ENCODE measurements at places on chromosomes 6 and 20. TPM values are rescaled to one million over a fixed set of nuclear protein-coding genes. Genes with fewer than 3 reads are reported as not detected.
A peak's percentile ranks its signal among the peaks of the same experiment; 100 is the strongest.

PXMP4 gene
- 11.4 TPM for total RNA-seq

GPSM3 gene
- total RNA-seq, result 6.3 TPM

CASS4 gene
- 0.41 TPM for total RNA-seq

WFDC10B gene
- total RNA-seq, result not detected

DNA sequence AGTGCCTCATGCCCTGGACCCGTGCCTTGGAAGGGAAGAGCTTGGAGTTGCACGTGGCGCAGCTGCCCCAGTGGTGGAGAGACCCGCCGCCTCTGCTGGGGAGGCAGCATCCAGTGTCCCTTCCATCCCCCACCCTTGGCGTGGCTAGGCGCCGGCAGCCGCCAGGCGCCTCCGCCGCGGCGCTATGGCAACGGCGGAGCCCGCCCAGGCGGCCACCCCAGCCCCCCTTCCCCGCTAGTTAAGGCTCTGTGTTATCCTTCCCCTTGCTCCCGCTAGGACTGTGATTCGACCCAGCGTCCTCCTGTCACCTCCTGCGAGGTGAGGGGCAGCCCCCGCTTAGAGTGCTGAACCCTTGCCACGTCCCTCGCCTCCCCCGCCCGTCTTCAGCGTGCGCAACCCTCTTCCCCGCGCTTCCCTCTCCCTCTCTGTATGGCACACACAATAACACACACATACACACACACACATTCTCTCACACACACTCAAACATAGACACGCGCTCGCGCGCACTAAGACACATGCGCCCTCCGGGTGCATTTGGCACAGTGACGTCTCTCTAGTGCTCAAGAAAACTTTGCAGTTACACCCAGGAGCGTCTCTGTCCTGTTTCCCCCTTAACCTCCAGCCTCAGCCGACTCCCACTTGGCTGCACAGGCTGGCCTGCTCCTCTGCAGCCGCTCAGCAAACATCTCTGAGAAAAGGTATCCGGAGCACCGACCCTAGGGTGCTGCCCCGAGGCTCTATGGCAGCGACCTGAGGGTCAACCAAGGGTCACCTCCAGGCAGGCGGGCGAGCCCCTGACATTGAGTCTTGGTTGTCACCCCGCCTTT lies 8.5 kb downstream of the GRIK2 start:
- DNase-seq, result peak; percentile 58

DNA sequence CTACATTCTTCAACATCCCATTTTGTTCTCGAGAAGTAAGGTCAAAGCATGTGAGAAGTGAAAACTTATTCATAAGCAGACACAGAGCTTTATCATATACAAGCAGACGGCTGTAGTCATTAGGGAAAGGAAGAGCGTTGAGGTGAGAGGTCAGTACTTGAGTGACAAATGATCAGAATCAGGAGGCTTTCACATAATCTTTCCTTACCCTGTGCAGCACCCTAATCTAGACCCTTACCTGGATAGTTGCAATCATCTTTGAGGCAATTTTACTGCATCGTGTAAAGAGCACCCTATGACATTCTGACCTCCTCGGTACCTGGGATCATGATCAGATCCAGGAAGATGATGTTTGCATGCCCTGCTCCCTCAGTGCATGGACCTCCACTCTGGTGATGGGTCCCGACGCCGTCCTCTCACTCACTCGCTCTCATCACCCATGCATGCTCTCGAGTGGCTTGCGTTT lies 62.7 kb downstream of the RNF182 start:
- no peak for DNase-seq

- no peak for DNase-seq
Measured at GRCh38 chr6:11230158-11231107, 2.0 kb downstream of the NEDD9 start.

GRCh38 chr6:90610751-90611542 lies 24.1 kb upstream of the MAP3K7 start:
- peak; percentile 63 for DNase-seq

DNA sequence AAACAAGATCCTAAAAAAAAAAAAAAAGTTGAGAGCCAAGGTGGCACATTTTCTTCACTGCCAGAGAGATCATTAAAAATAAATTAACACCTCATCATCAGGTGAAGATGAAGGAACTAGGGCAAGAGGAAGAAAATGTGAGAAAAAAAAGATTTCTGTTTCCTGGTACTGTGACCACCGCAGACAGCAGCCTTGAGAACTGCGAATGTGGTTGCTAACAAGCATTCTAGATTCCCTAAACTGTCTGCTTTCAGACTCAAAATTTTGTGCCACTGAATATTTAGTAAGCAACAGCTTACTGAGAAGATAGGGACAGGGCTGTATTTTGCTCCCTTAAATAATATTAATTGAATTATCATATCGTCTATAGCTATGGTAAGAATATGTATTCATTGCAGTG lies 24.1 kb upstream of the MBOAT1 start:
- no peak for DNase-seq

- DNase-seq, result no peak
Measured at GRCh38 chr6:107271208-107271790, 156.0 kb upstream of the BEND3 start.

DNA sequence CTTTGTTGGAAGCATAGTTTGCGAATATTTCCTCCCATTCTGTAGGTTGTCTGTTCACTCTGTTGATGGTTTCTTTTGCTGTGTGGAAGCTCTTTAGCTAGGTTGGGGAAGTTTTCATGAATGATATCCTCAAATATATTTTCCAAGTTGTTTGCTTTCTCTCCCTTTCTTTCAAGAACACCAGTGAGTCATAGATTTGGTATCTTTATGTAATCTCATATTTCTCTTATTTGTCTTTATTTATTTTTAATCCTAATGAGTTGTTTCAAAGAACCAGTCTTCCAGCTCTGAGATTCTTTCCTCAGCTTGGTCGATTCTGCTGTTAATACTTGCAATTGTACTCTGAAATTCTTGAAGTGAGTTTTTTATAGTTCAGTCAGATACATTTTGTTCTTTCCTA lies 628.0 kb upstream of the ID4 start:
- DNase-seq, result no peak

DNA sequence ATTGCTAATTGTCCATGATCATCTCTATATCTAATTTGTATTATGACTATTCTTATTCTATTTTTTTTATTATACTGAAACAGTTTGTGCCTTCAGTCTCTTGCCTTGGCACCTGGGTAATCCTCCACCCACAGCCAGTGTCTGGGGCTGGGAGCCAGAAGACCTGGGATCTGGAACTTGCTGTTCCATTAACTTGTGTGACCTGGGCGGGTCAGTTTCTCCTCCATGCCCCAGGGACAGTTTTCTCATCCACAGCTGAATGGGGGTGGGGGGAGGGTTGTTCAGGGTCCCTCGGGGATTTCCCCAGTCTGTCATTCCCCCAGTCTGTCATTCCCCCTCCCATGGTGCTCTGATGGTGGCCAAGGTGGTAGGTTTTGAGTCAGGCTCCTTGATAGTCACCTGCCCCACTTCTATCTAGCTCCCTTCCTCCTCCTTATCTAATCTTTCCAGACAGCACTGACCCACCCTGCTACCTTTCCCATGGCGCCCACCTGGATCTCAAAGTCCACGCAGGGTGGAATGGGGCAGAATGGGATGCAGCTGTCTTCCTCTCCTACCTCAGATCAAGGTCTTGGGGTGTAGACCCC lies 10.9 kb downstream of the ITPR3 start:
- no peak for DNase-seq

- no peak for DNase-seq
Measured at GRCh38 chr6:54060286-54060685, 51.0 kb upstream of the MLIP start.

DNA sequence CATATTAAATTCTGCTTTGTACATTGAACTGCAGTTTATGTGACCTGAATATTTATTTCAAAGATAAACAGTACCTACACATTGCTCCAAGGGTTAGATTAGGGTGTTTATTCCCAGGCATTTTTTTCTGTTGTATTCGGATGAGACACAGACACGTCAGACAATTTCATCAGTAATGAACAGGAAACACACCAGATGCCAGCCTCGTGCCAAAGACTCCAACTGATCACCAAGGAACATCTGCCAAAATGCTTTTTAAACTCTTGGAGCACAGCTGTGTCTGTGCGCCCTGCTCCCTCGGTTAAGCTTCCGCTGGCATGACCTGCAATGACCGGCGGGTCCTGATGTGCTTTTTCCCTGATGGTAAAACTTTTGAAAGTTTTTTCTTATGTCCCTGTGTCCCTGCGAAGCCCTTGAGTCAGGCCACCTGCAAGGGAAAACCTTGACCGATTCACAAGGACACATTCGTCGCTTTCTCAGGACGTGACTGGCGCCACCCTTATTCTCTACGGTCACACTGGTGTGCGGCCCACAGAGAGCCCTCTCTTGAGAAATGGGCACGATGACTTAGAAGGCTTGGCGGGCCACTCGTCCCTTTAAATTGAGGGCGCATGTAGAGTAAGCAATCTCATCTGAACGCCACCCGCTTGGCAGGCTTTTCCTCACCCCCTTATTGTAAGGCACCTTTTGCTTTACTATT lies 173.9 kb downstream of the QKI start:
- no peak for DNase-seq

DNA sequence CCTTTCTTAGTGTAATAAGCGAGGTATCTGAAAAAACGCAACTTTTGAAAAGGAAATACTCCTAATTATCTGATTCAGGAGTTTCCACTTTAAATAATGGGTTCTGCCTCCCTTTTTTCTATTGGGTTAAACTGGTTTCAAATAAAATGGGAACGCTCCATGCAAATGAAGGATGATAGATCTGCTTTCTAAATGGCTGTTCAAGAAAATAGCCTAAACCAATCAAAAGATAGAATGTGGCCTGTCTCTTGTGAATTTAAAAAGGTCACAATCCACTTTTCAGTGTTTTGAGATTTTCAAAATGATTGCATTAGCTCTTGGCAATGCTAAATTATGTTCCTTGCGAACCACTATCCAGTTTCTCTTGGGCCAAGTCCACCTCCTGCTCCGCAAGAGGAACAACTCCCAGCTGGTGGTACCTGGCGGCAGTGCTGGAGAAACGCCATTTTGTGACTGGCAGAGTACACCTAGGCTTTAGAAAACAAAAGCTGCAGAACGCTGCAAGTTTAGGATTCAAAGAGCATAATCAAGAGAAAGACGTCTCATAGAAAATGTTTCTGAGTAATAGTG lies 56.7 kb downstream of the TRIM38 start:
- DNase-seq, result no peak

- DNase-seq, result no peak
Measured at GRCh38 chr6:81084776-81085430, 667.6 kb downstream of the TENT5A start.

GRCh38 chr6:33781131-33781975 lies 7.6 kb downstream of the LEMD2 start:
- no peak for DNase-seq

GRCh38 chr6:117276778-117277316 lies 11.5 kb downstream of the VGLL2 start:
- no peak for DNase-seq

- no peak for DNase-seq
Measured at GRCh38 chr6:153063936-153064335, 61.4 kb upstream of the MTRF1L start.

DNA sequence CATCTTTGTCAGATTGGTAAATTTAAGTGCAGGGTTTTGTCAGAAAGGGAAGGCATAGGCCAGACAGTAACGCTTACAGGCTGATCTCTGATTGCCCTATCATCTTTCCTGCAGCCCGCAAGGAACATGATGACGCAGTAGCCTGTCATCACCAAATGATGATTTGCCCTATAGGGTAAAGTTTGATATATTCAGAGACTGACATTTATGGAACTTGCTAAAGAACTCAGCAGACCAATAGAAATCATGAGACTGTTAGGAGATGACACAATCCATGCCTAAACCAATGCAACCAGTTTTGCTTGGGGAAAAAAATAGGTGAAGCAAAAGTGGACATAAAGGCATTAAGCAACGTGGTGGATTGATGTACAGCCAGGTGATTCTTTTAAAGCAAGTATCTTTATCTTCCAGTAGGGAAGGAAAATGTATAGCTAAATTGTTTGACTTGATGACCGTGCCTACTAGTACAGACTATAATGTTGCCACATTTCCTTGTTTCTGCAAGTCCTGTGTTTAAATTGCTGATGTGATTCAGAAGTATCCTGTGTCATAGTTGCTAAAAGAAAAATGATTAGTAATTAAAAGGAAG lies 2.4 kb downstream of the NUS1 start:
- DNase-seq, result no peak

- no peak for DNase-seq
Measured at GRCh38 chr6:19551611-19552010, 285.6 kb upstream of the ID4 start.

DNA sequence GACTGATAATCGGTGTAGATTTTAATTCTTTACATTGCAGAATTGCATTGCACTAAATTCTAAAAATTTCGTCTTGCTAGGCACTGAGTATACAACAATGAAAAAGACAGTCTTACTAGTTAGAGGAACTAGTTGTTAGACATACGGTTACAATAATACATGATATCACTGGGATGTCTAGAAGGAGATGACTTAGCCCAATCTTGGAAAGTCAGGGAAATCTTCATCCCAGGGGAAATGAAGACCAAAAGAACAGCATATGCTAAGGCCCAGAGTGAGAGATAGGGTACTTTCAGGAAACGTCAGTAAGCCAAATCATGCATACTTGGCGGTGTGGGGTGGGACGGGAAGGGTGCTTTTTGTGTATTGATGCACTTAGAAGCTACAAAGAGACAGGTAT lies 901 bp downstream of the CEP57L1 start:
- no peak for DNase-seq

GRCh38 chr20:58228484-58229197 lies at the start of gene ANKRD60:
Gene ANKRD60 (minus strand): TSS chr20:58228653. CDS start chr20:58228653, 0 bp downstream.
- no peak for DNase-seq

DNA sequence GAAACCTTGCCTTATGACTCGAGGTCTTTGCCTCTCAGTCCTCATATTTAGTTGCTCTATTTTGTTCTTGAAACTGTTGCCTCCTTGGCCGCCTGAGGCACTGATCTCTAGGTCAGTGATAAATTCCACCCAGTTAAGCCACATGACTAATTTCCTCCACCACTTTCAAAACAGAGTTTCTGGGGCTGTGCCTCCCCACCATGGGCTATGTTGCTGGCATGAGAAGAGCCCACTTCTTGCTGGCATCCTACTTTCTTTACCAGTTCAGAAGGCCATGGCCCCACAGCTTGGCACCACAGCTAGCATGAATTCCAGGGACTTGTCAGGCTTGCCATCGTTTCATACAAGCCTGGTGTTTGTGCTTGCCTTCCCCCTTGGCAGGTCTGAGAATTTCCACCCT lies 361.4 kb upstream of the JAG1 start:
- DNase-seq, result peak; percentile 9
